ENCODE measurements at places on chromosomes 5 and 9.

GRCh38 chr9:109918339-109919163 lies 138.6 kb downstream of the PALM2AKAP2 start:
- DNase-seq = no peak

DNA sequence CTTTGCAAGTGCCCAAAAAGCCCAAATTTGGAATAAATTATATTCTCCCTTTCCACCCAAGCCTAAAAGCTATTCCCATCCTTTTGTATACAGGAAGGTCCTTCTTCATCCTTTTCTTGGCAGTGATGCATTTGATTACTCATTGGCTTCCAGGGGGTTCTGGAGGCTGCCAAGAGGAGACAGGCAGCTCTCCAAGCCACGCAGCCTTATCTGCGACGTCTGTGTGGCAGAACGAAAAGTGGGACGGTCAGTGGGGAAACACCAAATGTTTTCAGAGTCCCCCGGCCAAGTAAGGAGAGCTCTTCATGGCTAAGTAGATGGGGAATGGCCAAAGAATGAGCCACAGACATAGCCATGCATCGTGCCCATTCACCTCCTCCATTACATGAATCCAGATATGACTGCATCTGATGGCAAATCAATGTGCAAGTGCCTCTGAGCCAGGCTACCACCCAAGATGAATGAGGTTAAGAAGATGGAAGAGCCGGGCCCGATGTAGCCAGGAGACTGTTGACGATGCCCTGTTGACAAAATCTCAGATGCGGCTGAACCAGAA lies 12.1 kb downstream of the ADAM19 start:
- DNase-seq = no peak

DNA sequence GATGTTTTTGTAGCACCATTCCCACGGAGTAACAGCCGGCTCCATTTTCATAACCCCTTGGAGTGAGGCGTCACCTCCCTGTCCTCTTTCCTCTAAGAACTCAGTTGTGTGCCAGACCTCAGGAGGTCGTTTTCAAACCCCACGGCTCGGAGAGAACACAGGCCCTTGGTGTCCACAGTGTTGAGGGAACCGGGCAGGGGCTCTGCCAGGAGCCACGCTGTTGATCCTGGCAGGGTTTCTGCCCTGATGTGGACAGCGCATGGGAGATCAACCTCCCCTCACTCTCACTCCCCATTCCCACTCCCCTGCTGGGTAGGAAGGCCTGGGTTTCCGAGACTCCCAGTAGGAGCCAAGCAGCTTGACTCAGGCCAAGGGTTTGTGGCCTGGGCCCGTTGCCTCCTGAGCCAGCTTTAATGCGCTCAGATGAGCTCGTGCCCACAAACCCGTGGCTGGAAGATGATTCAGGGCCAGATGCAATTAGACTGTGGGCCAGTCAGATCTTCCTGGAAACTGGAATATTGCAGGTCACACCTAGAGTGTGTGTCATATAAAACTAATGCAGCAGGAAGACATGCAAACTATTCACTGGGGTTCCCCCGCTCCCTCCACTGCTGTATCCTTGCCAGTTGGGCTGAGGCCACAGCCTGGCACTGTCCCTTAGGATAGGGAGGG lies 133.4 kb downstream of the SLC12A2 start:
- DNase-seq = no peak

DNA sequence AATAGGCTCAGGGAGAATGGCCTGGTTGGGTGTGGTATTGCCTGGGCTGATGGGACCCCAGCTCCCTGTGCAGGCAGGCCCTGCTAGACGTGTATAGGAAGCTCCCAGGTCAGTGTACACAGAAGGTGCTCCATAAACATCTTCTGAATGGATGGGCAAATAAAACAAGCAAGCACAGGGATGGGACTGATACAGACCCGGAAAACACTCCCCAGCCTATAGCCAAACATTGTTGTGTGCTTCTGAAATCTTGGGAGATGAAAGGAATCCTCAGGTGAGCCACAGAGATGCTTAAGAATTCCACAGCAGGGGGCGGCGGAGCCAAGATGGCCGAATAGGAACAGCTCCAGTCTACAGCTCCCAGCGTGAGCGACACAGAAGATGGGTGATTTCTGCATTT lies 151.8 kb downstream of the ENTREP1 start:
- no peak for DNase-seq

DNA sequence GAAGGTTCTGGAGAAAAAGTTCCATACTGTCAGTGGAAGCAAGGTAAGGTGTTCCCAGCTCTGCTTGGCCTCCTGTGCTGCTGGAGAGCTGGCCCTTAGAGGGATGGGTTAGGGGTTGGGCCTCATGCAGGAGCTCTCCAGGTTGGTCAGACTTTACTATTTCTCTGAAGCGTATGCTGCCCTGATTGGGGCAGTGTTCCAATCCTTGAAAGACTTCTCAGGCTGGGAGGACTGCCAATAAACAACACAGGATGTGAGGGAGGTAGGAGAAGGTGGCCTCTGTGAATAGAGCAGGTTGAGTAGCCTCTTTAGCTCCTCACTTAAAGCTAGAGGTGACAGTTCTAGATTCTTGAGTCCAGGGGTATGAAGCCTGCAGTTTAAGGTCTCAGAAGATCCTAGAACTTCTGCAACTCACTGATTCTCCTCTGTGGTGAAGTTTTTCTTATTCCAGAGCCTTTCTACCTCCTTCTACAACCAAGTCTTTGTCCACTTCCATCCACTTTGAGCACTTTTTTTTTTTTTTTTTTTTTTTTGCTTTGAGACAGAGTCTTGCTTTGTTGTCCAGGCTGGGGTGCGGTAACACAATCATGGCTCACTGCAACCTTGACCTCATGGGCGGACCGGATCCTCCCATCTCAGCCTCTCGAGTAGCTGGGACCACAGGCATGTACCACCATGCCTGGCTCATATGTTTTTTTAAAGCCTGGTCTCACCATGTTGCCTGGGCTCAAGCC lies 3.0 kb downstream of the HNRNPAB start:
- no peak for DNase-seq

DNA sequence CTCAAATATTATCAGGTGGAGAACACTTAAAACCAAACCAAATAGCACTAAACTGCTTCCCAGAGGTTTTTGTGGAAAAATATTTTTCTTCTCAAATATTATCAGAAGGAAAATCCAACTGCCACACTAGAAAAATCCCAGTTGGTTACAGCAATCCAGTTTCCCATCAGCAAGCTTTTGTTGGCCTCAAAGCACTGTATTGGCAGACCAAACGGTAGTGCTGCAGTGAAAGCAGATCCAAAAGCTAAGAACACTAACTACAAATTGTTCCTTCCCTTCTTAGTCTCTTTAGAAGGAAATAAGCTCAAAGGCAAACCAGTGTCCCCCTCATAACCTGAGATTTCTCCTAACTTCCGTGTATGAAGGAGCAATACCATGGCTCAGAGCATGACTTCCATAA lies 105.3 kb downstream of the TRIM36 start:
- no peak for DNase-seq

GRCh38 chr9:82080265-82080664 lies 91.7 kb downstream of the SPATA31D1 start:
- DNase-seq = no peak

GRCh38 chr9:83936523-83936922 lies 15.3 kb upstream of the KIF27 start:
- DNase-seq = no peak

- no peak for DNase-seq
Observed at GRCh38 chr5:150246429-150246828, 43.1 kb downstream of the CAMK2A start.

- no peak for DNase-seq
Observed at GRCh38 chr5:94779684-94780083, 161.2 kb downstream of the SLF1 start.

GRCh38 chr5:65907135-65907534 lies 19.2 kb upstream of the ERBIN start:
- no peak for DNase-seq

DNA sequence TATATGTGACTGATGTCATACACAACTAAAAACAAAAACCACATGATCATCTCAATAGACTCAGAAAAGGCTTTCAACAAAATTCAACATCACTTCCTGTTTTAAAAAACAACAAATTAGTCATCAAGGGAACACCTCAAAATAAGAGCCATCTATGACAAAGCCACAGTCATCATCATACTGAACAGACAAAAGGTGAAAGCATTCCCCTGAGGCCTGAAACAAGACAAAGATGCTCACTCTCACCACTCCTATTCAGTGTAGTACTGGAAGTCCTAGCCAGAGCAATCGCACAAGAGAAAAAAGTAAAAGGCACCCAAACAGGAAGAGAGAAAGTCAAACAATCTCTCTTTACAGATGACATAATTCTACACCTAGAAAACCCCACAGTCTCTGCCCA lies 893.5 kb upstream of the EDIL3 start:
- no peak for DNase-seq

DNA sequence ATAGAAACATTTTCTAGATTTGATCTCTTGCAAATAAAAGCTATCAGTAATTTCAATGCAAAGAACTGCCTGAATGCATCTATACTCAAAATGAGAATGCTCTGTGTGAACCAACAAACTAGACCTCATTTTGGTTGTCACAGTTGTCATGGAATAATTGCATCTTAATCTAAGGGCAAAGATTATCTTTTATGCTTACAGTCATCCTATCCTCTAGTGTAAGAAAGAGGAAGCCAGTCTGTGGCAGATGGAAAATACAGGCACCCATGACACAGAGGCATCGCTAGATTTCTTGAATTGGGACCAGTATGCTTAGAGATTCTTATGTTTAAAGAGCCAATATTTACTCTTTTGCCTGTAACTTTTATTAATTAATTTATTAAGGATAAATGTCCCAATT lies 95.0 kb downstream of the MACIR start:
- DNase-seq = no peak

- no peak for DNase-seq
Observed at GRCh38 chr5:52727576-52727975, 60.1 kb upstream of the ITGA1 start.

- no peak for DNase-seq
Observed at GRCh38 chr9:109016132-109016531, 2.8 kb upstream of the CTNNAL1 start.

GRCh38 chr5:100905259-100905914 lies 2.3 kb upstream of the ST8SIA4 start:
- DNase-seq = no peak

DNA sequence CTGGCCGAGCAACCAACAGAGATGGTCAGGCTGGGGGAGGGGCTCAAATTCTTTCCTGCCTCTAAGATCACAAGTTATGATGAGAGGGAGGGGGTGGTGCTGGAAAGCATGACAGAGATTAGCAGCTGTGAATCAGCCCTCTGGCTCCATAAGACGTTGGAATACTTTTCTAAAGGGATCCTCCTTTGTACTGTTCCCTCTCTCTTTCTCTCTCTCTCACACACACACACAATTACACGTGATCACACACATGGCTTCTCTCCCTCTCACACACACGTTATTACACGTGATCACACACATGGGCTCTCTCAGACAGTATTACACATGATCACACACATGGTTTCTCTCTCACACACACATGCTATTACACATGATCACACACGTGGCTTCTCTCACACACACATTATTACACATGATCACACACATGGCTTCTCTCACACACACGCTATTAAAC lies at the start of gene SLC45A2:
Gene SLC45A2, minus strand, starts transcription at position 23 of the 454 bp plus-strand sequence. CDS start 110 bp downstream, outside the sequence.
- DNase-seq = no peak

- no peak for DNase-seq
Observed at GRCh38 chr9:98773721-98774120, 22.6 kb downstream of the ANKS6 start.

GRCh38 chr5:72122602-72123001 lies 15.3 kb downstream of the MAP1B start:
- DNase-seq = no peak

DNA sequence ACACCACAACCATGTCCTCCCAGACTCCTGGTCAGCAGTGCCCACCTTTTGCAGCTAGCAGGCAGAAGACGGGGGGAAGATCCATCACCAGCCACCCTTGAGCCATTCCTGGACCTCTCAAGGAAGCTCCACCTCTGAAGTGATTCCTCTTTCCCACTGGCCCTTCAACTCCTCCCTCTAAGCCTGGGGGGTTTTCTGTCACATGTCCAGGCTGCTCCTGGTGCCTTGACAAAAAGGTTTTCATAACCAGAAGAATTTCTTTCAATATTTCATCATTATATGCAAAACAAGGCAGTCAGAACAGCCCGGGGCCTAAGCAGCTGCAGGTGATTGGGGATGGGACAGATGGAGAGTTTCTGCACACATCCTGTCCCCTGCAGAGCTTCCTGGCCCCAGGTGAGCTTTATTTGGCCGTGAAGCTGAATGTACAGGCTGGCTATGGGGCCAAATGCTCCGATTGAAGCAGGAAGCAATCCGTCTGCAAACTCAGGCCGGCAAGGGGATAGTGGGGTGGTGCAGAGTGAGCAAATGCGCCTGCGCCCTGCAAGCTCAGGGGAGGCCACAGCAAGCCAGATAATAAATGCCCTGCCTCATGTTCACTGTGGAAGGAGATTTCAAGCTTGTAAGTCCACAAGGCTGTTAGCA lies 173.5 kb downstream of the C5orf15 start:
- DNase-seq = no peak

- DNase-seq = no peak
Observed at GRCh38 chr9:5620494-5620893, 8.4 kb upstream of the RIC1 start.

Measured in NCI-H1930 (cell line).